HepG2 (cell line): ENCODE measurements at places on chromosomes 1 and 21. TPM values are rescaled to one million over a fixed set of nuclear protein-coding genes. Genes with fewer than 3 reads are reported as not detected.

DNA sequence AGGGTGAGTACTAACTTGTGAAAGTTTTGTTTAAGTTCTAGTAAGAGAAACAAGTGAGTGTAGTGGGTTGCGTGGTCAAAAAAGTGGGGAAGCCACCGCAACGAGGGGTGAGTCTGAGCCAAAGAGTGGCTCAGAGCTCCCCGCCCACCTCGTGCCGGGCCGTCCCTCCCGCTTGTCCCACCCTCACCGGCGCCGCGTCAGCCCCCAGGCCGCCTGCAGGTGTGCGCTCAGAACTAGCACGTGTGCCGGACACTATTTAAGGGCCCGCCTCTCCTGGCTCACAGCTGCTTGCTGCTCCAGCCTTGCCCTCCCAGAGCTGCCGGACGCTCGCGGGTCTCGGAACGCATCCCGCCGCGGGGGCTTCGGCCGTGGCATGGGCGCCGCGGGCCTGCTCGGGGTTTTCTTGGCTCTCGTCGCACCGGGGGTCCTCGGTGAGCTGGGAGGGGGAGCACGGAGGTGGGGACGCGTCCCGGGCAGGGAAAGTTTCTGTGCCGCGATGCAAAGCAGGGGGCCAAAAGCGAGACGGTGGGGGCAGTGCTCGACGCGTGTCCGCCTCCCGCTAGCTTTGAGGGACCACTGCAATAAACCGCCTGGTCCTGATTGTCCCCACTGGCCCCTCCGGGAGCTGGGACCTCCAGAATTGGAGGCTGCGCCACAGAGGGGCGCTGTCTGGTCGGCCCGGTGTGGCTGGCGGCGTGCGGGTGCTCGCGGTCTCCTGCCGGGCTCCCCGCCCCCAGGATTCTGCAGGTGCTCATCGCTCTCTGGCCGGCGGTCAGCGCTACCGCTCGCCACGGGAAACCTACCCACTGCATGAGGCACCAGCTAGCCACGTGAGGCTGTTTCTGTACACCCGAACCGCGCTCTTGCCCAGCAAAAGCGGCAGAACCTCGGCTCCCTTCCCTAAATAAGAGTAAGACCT, at the start of gene CR2:
Gene CR2 (plus strand): TSS at position 283 of the 919 bp plus-strand sequence. CDS start 91 bp downstream, at position 374.
- H3K4me1 ChIP-seq = peaks cover 13% of the 10 kb centered on the region; the same call in 1 of the 2 replicates
- peak; percentile 3 for DNase-seq
- peaks cover 29% of the 10 kb centered on the region for H3K27me3 ChIP-seq

DNA sequence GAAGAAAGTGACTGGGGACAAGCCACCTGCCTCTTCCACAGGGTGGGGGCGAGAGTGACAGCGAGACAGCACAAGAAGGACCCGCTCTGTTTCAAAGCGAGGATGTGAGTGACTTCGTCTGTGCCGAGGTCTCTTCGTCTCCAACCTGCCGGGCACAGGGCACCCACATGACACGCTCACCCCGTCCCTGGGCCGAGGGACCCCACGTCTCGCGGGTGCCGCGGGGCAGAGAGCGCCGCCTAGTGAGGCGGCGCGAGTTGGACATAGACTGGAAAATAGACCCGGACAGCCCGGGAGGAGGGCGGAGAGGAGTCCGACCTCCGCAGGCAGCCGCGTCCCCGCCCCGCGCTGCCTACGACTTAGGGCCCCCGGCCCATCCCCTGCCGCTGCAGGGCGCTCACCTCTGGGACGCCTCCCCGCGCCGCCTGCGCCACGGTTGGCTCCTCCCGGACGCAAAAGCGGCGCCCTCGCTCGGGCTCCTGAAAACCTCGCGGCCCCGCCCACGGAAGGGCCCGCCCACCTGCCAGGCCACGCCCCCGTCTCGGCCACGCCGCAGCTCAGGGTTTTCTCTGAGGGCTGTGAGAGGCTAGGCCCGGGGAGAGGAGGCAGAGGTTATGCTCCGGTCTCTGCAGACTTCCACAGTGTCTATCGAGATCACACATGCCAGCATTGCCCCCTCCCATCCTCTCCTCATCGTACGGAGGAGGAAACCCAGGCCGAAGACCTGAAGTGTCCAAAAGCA, at the start of gene TLR5:
Gene TLR5 (minus strand): TSS at position 454 of the 742 bp plus-strand sequence. CDS start 30,217 bp downstream, outside the sequence.
- no peaks in the 10 kb centered on the region for H3K36me3 ChIP-seq
- no peaks in the 10 kb centered on the region for H3K27me3 ChIP-seq
- no peak for DNase-seq
- H3K27ac ChIP-seq = no peak within 1 kb of the TSS

GRCh38 chr1:76501586-76502219, 365.6 kb upstream of the ST6GALNAC5 start:
- no peak overlapping the region for H3K27ac ChIP-seq
- DNase-seq = no peak
- H3K4me3 ChIP-seq = no peak overlapping the region
- peaks cover 2% of the 10 kb centered on the region; the same call in 1 of the 2 replicates for H3K27me3 ChIP-seq
- no peaks in the 10 kb centered on the region for H3K36me3 ChIP-seq

DNA sequence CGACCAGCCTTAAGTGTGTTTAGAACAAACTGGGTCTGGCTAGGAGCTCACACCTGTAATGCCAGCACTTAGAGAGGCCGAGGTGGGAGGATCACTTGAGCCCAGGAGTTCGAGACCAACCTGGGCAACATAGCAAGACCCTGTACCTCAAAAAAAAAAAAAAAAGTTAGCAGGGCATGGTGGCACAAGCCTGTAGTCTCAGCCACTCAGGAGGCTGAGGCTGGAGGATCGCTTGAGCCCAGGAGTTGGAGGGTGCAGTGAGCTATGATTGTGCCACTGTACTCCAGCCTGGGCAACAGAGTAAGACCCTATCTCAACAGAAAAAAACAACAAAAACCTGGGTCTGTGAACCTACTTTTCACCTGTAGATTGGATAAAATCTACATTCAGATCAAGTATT, 54.6 kb downstream of the PIK3CD start:
- H3K36me3 ChIP-seq = no peaks in the 10 kb centered on the region
- H3K27ac ChIP-seq = no peak overlapping the region
- H3K27me3 ChIP-seq = no peaks in the 10 kb centered on the region
- DNase-seq = no peak
- H3K4me1 ChIP-seq = no peaks in the 10 kb centered on the region

DNA sequence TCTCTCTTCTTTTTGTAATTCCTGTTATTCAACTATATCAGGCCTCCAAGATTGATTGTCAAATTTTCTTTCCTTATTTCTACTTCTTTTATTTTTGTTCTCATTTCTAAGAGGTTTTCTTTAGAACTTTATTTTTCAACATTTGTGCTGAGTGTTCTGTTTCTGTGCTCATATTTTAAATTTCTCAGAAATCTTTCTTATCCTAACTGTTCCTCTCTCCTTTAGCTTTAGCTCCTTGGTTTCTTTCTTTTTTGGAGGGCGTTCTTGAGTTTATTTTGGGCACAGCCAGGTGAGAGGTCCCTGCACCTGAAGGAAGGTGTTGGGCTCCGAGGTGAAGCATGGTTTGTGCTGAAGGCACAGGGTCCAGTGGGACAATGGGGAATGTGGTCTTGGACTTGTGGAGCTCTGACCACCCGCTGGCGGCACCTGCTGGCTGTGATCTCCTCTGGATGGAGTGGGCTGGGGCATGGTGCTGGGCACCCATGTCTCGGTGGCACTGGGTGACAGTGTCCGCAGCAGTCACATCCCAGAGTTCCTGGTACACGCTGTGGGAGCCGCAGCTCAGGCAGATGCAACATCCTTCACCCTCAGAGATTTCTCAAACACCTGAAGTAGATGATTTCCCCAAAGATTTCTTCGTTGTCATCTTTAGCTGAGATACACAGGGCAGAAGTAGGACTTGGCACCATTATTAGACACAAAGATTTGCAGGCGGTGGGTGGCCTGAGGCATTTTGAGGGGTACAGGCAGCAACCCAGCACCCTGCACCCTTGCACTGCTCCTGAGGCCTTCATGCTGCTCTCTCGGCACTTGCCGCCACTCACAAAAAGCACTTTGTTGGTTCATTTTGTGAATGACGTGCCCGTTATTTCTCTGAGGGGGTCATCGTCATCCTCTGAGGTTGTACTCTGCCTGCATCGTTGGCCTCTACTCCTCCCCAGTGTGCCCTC, 38.2 kb upstream of the DIP2A start:
- no peak overlapping the region for H3K27ac ChIP-seq
- H3K4me3 ChIP-seq = no peak overlapping the region
- DNase-seq = no peak
- H3K4me1 ChIP-seq = no peaks in the 10 kb centered on the region
- peaks cover 8% of the 10 kb centered on the region; the same call in 1 of the 2 replicates for H3K36me3 ChIP-seq
- no peaks in the 10 kb centered on the region for H3K27me3 ChIP-seq

GRCh38 chr1:162134646-162135045, 65.2 kb downstream of the NOS1AP start:
- no peak for DNase-seq
- no peak overlapping the region for H3K4me3 ChIP-seq
- H3K27me3 ChIP-seq = no peaks in the 10 kb centered on the region
- peaks cover 98% of the 10 kb centered on the region for H3K4me1 ChIP-seq
- H3K36me3 ChIP-seq = no peaks in the 10 kb centered on the region

DNA sequence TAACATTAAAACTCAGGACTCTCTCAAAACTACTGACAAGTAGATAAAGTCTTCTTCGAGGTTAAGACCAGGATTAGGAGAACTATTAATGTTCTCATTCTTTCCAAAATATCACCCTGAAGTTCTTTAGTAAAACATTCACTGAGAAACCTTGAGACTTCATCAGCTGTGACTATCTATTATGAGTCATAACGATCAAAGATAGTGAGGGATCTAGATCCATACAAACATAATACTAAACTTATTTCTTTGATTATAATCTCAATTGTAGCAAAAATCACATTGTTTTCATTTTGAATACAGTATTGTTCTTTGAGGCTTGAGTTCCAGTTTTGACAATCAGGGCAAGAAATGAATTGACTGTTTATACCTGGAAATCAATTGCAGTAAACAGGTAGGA, 11.1 kb downstream of the PYHIN1 start:
- H3K27ac ChIP-seq = no peak overlapping the region
- no peaks in the 10 kb centered on the region for H3K27me3 ChIP-seq
- no peak for DNase-seq
- no peaks in the 10 kb centered on the region for H3K36me3 ChIP-seq

DNA sequence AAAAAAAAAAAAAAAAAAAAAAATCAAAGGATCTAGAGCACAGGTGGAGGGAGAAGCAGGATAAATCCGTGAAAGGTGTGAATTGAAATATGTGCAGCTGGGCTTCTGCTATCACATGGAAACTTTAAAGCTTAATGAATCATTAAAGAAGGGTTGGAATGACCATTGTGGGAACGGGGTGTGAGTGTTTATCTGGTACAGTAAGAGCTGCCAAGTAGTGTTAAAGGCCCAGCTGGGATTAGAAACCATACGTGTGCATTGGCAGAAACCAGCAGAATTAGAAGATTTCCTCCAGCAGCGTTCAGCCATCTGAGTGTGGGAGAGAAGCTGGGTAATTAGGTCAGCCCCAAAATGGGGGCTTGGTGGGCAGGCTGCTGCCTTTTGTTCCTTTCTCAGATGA, 13.5 kb downstream of the FALEC start:
- no peaks in the 10 kb centered on the region for H3K36me3 ChIP-seq
- 0 out of 2 replicates have a peak overlapping the region, but pooled peaks have one; percentile 3 for H3K4me3 ChIP-seq
- peaks cover 52% of the 10 kb centered on the region for H3K4me1 ChIP-seq

DNA sequence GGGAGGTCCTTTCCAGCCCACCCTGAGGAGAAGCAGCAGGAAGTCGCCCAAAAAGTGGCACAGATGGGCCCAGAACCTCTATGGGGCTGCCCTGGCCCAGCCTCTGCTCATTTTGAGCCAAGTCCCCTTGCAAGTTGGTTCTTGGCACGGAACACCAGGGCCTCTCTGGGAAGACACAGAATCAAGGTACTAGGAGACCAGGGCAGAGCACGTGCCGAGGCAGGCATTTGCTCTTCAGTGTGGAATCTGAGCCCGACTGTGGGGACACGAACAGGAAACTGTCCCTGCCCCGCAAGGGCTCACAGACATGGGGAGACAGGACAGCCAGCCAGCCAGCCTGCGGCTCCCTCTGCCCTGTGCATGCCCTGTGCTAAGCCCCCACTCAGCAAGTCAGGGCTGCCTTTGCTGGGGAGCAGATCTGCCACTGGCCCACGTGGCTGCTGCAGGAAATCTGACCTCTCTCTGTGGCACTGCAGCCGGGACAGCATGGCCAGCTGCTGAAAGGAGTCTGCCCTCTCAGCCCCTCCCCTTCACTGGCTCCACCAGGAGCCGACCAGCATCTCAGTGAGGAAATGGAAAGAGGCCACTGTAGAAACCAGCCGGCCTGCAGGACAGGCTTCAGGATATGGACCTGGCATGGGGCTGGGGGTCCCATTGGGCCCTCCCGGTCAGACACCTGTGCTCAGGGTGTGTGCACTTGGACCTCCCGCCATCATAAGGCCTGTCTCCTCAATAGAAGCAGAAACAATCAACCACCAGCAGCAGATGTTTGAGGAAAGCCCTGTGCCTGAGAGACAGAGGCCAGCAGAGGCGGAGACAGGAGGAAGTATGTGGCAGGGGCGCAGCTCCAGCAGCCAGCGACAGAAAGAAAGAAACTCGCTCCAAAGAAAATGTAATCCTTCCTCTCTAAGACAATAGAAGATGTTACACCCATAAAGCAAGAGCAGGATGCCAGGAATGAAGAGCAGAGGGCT, 3.7 kb downstream of the ARHGEF16 start:
- H3K27me3 ChIP-seq = no peaks in the 10 kb centered on the region
- H3K4me3 ChIP-seq = peak overlapping the region; percentile 79
- DNase-seq = peak; percentile 37
- H3K4me1 ChIP-seq = peaks cover 77% of the 10 kb centered on the region
- H3K36me3 ChIP-seq = no peaks in the 10 kb centered on the region; the same call in 1 of the 3 replicates
- peak overlapping the region; percentile 98 for H3K27ac ChIP-seq

GRCh38 chr1:40003156-40004093, 37.1 kb upstream of the CAP1 start:
- no peaks in the 10 kb centered on the region for H3K36me3 ChIP-seq
- no peaks in the 10 kb centered on the region for H3K27me3 ChIP-seq
- no peaks in the 10 kb centered on the region for H3K4me1 ChIP-seq
- H3K4me3 ChIP-seq = no peak overlapping the region

DNA sequence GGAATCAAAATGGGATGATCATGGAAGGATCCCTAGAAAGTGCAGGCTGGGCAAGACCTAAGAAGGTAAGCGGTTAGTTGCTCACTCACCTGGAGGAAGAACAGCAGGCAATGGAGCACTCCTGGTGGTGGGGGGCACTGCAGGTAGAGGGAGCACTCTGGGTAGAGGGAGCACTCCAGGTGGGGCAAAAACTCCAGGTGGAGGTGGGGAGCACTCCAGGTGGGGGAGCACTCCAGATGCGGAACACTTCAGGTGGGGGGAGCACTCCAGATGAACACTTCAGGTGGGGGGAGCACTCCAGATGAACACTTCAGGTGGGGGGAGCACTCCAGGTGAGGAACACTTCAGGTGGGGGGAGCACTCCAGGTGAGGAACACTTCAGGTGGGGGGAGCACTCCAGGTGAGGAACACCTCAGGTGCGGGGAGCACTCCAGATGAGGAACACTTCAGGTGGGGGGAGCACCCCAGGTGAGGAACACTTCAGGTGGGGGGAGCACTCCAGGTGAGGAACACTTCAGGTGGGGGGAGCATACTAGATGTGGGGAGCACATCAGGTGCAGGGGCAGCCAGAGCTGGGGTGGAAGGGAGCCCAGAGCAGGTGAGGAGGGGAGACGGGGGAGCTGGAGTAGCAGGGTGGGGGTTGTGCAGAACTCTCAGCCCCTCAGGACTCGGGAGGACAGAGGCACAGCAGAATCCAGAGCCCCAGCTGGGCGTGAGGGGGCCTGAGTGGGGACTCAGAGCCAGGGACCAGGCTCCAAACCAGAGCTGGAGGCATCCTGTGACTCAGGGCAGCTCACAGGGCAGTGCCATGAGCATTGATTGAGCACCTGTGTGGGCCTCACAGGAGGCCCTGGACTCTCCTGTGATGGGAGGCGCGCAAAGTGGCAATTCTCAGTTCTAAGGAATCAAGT, 37.7 kb upstream of the COL6A1 start:
- no peak overlapping the region for H3K4me3 ChIP-seq
- no peak overlapping the region for H3K27ac ChIP-seq
- peaks cover 60% of the 10 kb centered on the region; the same call in 2 of the 3 replicates for H3K27me3 ChIP-seq

Gene ASAP3
- total RNA-seq = 28.6 and 37.0 TPM in 2 replicates

Gene C1QB
- not detected in 2 replicates for total RNA-seq

Gene NR1I3
- 0.60 and 0.95 TPM in 2 replicates for total RNA-seq

Gene TLCD4
- 11.9 and 14.5 TPM in 2 replicates for total RNA-seq
